ENCODE measurements at places on chromosomes 11 and 22.

DNA sequence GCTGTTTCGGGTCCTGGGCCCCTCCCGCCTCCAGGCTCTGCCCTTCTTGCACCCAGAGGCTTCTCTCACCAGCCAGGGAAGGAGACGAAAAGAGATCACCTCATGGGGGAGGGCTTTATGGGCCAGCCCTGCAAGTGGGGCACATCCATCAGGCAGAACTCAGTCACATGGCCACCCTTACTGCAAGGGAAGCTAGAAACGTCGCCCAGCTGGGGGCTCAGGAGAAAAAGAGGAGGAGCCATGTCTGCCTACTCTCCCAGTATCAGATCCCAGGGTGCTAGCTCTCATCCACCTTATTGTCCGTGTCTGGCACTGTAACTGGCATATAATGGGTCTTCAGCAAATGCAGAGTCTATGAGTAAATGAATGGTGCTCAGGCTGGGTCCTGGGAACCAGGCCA is 24.2 kb downstream of the MFNG start:
- no peak for DNase-seq

- DNase-seq: no peak
Observed at GRCh38 chr22:50118129-50118528, 28.3 kb downstream of the MOV10L1 start.

- peak; percentile 31 for DNase-seq
Observed at GRCh38 chr11:128715691-128716561, 22.1 kb downstream of the FLI1 start.

DNA sequence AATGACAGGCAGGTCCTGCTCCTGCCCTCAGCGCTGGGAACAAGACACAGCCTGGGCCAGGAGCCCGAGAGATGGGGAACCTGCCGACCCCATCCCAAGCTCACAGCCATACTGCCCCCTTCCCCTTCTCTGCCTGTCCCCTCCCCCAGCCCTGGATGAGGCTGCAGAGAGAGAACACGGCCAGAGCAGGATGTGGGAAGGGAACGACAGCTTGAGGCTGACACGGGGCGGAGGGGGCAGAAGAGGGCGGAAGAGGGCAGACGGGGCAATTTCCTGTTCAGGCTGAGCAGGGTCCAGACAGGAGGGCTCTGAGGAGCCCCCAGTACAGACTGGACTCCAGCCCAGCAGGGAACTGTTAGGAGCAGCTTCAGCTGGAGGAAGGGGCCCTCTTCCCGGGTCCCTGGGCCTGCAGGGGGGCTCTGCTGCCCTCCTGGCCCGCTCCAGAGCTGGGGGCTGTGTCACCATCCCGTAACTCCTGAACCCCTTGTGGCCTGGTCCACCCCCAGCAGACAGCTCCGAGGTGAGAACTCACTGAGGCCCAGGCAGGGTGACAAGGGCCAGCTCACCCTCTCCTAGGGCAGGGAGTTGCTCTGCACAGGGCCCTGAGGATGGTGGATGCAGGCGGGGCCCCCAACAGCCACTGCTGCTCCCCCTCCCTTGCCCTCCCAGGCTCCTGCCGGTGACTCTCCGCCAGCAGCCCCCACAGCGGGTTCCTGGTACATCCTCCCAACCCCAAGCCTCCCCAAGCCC is 5.7 kb downstream of the CTSD start:
- no peak for DNase-seq

- DNase-seq: no peak
Observed at GRCh38 chr22:48089601-48090331, 1327.3 kb downstream of the TBC1D22A start.

GRCh38 chr11:114079511-114080065 is 20.1 kb downstream of the ZBTB16 start:
- DNase-seq: no peak

DNA sequence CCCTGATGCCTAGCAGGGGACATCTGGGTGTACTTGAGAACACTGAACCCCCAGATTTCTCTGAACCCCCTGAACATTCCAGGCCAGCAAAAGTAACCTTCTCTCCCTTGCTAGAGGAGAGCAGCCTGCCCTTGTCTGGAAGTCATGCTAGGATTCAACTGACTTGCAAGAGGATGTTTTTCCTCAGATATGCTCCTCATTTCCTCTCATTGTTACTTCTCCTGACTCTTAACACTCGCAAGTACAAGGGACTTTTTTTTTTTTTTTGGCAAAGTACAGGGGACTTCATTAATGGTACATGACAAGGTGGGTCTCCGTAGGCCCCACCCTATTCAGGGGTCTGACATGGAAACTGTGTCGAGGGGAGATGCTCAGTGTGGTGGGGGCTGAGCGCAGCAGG is 6.3 kb upstream of the MCHR1 start:
- DNase-seq: no peak

GRCh38 chr22:46047226-46047625 is 70.3 kb upstream of the WNT7B start:
- DNase-seq: no peak

DNA sequence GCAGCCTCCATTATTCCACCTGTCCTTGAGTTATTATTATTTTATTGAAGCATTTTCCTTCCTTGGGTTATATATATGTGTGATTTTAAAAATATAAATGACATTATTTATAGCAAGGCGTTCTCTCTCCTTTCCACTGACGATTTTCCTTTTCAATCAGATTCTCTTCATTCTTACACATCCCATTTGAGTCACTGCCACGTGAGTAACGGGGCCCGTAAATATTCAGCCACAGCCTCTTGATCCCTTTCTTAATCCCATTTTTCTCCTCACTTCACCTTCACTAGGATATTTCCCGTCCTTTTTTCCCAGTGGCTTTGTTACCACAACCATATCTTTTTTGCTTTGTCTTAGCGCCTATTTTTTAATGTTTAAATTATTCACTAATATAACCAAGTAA is 396.2 kb downstream of the NTM start:
- DNase-seq: no peak

DNA sequence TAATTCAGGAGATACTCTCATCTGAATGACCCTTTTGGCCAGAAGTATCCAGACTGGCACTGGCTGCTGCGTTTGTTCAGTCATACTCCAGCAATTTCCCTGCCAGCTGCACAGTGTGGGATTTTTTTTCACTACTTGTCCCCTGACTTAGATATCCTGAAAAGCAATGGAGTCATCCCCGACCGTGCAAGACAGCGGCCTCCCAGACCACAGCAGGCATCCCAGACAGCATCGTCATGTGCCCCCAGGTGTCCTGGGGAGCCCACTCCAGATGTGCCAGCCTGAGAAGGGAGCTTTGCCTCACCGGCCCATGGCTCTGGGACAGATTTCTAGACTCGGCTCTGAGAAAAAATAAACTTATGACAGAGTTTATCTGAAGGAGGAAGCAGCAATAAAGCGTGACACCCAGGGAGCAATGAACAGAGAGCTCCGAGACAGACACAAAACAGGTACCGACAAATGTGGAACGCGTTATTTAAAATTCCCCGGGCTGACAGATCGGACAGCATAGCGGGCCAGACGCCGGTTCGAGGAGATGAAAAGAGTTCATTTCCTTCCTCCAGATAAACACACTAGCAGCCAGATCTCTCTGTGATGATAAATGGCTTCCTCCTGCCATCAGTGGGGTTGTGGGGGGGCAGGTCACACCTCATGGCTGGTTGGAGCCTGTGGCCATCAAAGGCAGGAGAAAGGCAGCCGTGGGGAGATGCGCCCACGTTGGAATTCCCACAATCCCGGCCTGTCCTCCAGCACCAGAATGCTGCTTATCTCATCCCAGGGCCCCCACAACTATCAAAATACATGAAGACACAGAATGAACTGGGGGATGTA is 106.4 kb upstream of the FGF3 start:
- no peak for DNase-seq

GRCh38 chr11:76277298-76278175 is 71.2 kb upstream of the WNT11 start:
- DNase-seq: no peak

DNA sequence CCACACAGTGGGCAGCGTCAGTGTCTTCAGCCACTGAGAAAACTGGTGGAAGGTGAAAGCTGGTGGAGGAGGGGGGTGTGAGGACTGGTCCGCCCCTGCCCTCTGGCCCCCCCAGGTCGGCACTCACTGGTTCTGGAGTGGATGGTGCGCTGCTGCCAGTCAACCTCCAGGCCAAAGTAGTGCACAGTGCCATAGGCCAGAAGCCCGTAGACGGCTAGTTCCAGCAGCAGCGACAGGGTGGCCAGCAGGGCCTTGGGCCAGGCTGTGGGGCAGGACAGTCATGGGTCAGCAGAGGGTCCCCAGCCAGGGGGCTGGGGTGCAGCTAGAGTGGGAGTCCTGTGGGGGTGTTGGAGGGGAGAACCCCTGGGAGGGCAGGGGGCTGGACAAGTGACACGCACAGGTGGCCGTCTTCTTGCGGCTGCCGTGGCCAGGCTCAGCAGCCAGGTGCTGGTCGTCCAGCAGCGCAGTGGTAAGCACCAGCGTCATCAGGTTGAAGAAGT is 2.2 kb downstream of the LMF2 start:
- DNase-seq: no peak

GRCh38 chr11:104765401-104766095 is 132.7 kb downstream of the CASP12 start:
- no peak for DNase-seq

- DNase-seq: no peak
Observed at GRCh38 chr11:63489879-63490278, 1.1 kb downstream of the PLAAT5 start.

DNA sequence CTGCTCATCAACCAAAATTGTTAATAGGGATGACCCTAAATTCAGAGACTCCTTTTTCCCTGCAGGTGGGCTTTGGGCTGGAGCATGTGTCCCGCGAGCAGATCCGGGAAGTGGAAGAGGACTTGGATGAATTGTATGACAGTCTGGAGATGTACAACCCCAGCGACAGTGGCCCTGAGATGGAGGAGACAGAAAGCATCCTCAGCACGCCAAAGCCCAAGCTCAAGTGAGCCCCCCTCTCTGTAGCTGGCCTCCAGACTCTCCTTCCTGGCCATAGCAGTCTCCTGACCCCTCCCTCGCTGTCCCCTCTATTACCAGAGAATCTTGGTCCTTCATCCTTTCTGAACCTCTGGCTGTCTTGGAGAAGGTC is 47.9 kb upstream of the RAB1B start:
- DNase-seq: no peak

GRCh38 chr11:86388198-86388597 is 13.5 kb downstream of the CCDC81 start:
- DNase-seq: no peak

- no peak for DNase-seq
Observed at GRCh38 chr22:49717322-49717919, 110.3 kb downstream of the BRD1 start.

DNA sequence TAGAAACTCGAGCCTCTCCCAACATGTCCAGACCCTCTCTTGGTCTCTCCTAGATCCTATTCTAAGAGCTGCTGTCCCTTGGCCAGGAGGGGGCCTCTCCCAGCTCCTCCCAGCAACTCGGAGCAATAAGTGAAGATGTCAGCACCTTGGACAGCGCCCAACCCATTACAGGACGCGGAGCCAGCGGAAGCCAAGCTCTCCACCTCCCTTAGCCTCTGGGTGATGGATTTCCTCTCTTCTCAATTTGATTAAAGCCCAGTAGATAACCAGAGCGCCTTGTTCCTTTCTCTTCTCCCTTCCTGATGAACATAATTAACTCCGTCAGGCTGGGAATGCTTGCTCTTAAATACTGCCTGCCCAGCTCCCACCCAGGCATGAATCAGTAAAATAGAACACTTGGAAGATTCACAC is 26.2 kb upstream of the TPBGL start:
- peak; percentile 66 for DNase-seq

DNA sequence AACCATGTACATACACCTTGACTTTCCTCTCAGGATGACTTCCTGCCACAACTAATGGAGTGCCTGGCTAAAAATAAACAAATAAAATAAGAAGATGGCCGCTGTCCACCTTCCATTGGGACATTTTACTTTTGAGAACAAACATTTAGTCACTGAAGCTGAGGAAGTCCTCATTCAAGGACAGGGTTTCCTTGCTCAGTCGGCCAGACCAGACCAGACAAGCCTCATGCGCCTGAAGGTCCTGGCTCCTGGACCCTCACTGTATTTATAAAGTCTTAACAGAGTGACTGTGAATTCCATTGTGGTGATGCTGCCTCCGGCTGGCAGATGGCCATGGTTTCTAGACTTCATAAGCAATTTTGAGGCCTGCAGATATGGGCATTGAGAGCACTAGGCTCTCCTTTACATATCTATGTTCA is 114.5 kb downstream of the MAML2 start:
- DNase-seq: peak; percentile 86

GRCh38 chr11:5293028-5293427 is 8.7 kb downstream of the OR51B4 start:
- no peak for DNase-seq

DNA sequence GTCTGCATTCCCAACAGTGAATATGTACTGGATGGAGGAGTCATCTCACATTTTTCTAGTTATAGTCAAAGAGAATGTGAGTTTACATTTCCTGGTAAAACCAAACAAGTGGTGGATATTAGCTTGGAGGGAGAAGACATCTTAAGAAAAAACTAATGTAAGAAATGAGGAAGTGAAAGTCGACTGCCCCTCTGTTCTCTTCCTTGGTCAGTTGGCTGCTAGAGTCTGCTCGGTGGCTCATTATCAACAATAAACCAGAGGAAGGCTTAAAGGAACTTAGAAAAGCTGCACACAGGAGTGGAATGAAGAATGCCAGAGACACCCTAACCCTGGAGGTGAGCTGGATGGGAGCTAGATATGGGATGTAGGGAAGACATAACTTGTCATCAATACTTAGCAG is 5.8 kb downstream of the SLC22A9 start:
- DNase-seq: no peak

DNA sequence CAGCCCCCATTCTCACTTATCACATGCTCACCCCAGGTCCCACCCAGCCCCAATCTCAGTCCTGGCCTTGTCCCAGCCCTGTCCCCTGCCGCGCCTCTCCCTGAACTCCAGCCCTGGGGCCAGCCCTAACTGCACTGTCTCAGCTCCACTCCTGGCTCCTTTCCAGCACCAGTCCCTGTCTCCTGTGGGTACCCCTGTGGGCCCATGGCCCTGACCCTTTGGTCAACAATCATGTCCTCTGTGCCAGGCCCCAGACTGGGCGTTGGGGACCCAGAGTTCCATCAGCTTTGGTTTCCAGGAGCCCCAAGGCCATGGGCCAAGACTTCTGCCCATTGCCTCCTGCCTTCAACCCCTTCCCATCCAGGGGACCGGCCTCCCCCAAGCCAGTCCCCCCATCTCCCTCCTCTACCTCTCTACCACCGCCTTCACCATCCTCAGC is 757 bp downstream of the SPI1 start:
- DNase-seq: no peak

DNA sequence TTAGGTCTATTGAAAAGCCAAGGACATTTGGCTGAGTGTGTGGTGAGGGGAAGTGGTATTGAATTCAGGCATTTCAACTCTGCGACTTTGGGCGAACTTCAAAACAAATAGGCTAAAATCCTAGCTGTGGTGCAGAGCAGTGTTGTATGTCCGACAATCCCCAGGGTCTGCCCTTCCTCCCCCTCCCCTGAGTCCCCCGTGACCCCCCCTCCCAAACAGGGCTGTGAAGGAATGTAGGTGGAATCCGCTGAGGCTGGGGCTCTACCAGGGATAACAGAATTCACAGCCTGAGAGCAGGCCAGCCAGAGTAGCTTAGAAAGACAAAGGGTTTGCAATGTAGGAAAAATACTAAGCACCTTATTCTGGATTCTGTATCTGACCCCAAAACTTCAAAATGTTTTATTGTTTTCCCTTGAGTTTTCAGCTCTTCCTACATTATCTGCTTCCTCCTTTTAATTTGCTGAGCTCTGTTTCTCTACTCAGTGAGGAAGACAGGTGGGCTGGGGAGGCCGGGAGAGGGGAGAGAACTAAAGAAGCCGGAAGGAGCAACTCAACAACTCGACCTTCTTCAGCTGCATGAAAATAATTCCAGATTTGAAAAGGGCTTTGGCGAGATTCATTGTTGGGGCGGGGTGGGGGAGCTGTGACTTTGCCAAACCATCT is 315.2 kb downstream of the BLID start:
- no peak for DNase-seq

- DNase-seq: no peak
Observed at GRCh38 chr11:64249563-64250414, 1.5 kb upstream of the PLCB3 start.
